Vagina (tissue), 2 donors: ENCODE measurements at places on chromosomes 6 and 20.

- no peak for DNase-seq
Observed at GRCh38 chr20:24842918-24843715, 106.0 kb upstream of the CST7 start.

- no peak for DNase-seq
Observed at GRCh38 chr20:11012975-11013374, 339.2 kb upstream of the JAG1 start.

DNA sequence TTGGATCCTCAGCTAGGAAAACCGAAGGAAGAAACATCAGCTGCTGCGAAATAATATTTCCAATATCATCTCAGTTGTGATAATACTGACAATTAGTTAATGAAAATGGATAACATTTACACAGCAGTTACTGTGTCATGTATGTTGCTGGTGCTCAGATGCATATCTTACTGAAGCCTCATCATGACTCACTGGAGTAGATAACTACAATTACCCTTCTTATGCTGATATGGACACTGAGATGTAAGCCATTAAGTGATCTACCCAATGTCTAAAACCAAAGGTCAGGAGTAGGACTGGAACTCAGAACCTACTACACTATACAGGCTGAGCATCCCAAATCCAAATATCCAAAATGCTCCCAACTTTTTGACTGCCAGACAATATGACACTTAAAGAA, 54.7 kb upstream of the LYRM2 start:
- DNase-seq: no peak

DNA sequence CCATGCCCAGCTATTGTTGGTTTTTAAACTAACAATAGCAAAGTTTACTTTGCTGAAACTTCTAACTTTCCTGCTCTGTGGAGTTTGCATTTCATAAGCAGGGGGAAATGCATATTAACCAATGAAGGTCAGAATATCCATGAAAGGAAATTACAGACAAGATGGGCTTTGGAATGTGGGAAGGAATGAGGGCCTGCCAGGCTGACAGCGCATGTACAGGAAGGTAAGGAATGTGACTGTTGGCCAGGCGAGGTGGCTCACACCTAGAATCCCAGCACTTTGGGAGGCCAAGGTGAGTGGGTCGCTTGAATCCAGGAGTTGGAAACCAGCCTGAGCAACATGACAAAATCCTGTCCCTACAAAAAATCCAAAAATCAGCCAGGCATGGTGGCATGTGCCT, 49.6 kb downstream of the CDK5RAP1 start:
- DNase-seq: no peak

GRCh38 chr6:38846844-38847243, 131.7 kb downstream of the DNAH8 start:
- DNase-seq: no peak

GRCh38 chr20:32336918-32337347, 21.2 kb upstream of the ASXL1 start:
- no peak for DNase-seq

DNA sequence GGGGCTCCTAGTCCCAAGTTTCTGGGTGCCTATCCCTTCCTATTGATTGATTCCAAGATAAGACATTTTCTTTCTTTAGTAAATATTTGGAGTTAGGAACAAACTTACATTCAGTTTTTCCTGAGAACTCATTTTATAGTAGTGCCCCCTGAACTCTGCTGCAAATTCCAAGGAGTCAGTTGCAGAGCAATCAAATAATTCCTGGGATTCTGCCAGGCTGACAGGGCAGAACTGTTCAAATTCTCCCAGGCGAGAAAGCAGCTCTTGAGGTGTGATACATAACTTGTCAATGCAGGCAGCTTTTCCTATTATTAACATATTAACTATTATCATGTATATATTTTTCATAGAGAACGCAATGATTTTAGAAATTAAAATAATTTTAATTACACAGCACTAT, 15.9 kb upstream of the ZBTB24 start:
- DNase-seq: no peak

GRCh38 chr20:45576995-45577394, 2.1 kb downstream of the WFDC8 start:
- no peak for DNase-seq

DNA sequence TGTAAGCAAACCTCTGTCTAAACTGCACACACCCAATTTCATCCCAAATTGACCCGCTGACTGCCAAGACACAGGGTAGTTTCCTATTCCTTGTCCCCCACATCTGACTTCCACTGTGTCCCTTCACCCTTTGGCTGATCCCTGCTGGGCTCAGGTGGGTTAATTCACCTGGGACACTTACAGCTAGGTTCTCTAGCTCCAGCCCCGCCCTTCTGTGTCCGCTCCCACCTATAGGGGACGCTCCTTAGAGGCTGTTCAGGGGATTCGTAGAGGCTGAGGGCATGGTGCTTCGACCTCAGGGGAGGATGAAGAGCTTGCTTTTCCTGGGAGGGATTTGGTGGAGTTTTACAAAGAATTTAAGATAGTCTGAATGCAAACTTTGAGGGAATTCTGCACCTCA, 4.0 kb upstream of the CD93 start:
- DNase-seq: no peak

GRCh38 chr6:104214901-104215300, 644.8 kb downstream of the HACE1 start:
- no peak for DNase-seq

DNA sequence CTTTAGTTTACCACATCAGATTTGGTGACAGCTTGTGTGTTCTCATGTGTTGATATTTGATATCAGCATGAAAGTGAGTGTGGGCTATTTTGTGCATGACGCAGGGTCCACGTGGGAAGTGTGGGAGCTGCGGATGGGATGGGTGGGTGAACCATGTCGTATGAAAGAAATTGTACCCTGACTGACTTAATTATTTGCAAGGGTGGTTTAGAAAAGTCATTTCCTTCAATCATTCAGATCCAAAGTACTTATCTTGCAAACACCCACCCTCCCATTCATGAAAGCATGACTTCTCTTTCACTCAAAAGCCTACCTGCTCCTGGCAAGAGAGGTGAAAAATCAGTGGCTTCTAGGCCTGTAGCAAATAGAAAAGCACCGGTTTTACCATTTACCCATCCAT, 91.8 kb upstream of the BACH2 start:
- no peak for DNase-seq

DNA sequence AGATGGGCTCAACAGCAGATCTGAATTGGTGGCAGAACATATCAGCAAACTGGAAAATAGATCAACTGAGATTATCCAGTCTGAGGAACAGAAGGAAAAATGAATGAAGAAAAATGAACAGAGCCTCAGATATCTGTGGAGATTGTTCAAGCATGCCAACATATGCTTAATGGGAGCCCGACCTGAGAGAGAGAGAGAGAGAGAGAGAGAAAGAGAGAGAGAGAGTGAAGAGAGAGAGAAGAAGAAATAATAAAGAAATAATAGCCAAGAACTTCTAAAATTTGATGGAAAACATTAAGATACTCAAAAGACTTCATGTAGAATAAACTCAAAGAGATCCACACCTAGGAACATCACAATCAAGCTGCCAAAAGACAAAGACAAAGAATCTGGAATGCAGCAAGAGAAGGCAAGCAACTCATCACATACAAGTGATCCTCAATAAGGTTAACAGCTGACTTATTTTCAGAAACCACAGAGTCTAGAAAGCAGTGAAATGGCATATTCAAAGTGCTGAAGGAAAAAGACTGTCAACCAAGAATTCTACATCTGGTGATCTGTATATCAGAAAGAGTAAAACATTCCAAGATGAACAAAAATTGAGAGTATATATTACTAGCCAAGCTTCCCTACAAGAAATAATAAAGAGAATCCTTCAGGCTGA, 97.2 kb downstream of the MYLK4 start:
- no peak for DNase-seq

- no peak for DNase-seq
Observed at GRCh38 chr6:137086031-137086430, 41.3 kb upstream of the IL20RA start.

DNA sequence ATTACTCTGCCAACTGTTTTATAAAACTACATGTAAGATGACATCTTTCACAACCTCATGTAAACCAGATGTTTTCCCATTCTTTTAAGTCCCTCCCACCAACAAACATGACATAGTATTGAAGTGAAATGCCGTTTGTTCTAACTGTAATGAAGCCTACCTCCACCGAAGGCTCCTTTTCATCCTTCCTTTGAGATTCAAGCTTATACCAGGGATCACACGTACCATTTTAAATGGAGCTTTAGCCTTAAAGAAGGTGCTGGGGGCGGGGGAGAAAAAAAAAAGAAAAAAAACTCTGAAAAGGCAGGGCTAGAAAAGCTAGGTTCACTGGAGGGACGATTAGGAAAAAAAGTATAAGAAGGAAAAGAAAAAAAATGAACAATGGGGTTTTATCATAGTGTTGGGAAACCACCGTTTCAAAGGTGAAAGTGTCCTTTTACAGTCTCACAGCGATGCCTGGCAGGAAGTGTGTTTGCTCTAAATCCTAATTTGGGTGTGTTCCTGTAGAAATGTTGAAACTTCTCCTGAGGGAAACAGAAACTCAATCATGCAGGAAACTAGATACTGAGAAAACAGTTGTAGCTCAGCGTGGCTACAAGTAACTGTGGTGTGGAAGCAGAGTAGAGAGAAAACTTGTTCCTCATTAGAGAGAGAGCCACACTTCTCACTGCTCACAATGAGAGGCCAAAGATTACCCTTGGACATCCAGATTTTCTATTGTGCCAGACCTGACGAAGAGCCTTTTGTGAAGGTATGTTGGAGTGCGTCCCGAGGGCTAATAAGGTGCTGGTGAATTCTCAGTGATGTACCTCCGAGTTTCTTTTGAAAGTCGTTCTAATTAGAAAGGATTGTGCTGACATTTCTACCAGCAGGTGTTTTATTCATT, 37.6 kb upstream of the HINT3 start:
- no peak for DNase-seq
